ENCODE measurements at places on chromosomes 4 and X.

GRCh38 chrX:96449896-96450295 lies 234.7 kb upstream of the DIAPH2 start:
- no peak for DNase-seq

GRCh38 chr4:140004549-140004895 lies 149.5 kb downstream of the MAML3 start:
- peak; percentile 51 for DNase-seq

DNA sequence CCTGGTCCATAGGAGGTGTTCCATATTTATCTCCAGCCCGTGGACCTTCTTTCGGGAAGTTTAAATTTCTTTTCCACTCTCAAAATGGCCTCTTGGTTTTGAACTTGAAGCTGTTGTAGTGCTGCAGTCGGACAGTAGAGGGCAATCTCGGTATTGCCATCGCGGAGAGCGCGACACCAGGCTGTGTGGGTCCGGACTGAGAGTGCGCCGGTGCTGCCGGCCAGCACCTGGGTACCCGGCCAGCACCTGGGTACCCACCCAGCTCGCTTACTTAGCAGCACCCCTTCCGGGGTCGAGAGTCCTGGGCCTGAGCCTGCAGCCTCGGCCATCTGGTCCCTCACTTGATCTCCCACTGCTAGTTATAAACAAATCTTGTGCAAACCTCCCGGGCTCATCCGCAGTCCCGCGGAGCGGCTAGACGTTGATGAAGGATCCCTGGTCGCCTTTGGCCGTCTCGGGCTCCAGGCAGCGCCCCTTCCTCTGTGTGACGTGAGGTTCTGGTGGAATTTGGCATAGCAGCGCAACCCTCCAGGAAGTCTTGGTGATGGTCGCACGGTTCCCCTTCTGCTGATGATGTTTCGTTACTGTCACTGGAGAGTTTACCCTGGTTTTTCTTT lies 18.0 kb downstream of the FAM9A start:
- DNase-seq, result peak; percentile 4

- DNase-seq, result no peak
These were observed 66.3 kb upstream of the PUDP start for GRCh38 chrX:7214251-7214650.

GRCh38 chr4:38762560-38762959 lies 20.2 kb downstream of the TLR10 start:
- DNase-seq, result no peak

DNA sequence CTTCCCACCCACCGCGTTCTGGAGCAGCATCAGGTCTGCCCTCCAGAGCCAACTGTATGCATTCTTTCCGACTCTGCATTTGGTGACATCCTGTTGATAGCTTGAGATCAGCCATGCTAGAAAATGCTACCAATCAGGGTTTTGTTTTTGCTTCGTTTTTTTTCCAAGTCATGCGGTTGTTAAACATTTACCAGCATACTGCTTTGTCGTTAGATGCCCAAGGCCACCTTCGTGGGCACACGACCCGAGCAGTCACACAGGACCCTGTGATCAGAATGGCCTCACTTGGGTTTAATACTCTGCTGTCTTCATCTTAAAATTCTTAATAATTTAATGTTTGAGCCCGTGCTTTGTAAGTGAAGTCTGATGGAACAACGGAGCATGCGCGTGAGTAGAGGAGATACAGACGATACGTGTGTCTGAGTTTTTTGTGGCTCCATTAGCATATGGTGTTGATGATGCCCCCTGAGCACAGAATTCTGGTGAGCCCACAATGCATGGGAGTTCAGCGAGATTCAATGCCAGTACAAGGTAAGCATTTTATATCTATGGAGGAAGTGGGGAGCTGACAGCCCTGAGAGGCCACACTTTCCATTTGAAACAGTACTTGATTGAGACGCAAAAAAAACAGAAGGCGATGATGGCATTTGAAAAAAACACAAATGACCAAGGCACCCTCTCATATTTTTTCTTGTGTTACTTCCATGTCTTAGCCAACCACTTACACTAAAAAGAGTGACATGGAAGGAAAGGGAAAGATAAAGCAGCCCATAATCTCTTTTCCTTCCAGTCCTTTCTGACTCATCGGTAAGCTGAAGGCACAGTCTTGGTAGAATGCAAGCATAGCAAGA lies 323.6 kb downstream of the BCOR start:
- peak; percentile 28 for DNase-seq

- DNase-seq, result no peak
These were observed 18.1 kb upstream of the APBB2 start for GRCh38 chr4:41232406-41232805.

DNA sequence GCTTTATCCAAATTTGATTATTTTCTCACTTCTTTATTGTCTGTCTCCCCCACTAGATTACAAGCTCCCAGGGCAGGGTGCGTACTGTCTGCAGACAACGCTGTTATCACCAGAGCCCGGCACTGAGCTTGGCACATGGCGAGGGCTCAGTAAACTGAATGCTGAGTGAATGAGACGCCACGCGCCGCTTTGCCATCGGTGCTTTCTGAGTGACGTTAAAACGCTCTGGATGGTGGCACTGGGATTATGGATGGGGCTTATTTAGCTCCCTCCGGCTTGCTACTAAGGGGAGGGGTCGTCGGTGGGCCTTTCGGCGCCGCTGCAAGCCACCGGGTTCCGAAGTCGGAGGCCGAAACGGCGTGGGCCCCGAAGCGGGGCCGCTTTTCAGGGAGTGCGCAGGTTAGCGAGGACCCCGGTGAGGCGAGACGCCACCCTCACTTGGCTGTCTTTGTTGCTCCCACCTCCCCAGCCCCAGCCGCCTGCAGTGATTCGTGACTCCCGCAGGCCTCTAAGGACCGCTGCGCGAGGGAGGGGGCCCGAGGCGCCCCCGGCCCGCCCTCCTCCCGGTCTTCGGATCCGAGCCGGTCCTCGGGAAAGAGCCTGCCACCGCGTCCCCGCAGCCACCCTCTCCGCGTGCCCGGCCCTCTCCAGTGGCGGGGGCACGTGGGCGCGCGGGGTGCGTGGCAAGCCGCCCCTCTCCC lies 569 bp upstream of the FHL1 start:
- no peak for DNase-seq
